ENCODE measurements at places on chromosomes 7 and 10.
A peak's percentile ranks its signal among the peaks of the same experiment; 100 is the strongest.

DNA sequence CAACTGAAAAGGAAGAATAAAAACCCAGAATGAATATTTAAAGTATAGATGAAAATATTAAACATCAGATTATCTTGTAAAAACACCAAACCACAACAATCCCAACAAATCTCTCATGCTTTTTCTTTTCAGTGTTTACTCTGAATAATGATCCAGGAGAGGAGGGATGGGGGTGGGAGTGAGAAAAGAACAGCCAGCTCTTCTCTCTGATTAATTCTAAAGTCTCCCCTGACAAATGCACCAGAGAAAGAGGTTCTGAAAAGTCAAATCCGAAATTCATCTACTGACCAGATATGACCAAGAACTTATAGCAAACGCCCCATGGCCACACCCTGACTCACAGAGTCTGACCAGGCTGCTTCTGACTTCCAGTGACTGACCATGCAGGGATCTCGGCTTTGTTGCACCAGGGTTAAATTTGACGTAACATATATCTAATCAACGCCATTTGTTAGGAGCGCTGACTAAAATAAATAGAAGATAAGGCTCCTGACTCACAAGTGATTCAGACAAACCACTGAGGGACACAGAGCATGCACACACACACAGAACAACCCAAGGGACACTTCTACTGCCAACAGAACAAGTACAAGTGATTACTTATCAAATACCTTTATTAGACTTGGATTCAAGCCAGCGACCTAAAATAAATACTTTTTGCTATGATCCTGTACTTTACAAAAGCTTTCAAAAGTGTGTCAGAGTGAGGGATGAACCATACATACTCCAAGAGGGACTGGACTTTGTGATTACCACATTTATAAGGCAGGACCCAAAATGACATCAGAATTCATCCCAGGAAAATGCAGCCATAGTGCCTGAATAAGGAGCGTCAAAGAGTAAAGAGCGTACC lies 9.3 kb upstream of the SPOCK2 start:
- DNase-seq = no peak

- no peak for DNase-seq
Observed at GRCh38 chr10:36759141-36759805, 366.1 kb upstream of the ANKRD30A start.

- DNase-seq = no peak
Observed at GRCh38 chr10:6254201-6254600, 51.5 kb downstream of the PFKFB3 start.

DNA sequence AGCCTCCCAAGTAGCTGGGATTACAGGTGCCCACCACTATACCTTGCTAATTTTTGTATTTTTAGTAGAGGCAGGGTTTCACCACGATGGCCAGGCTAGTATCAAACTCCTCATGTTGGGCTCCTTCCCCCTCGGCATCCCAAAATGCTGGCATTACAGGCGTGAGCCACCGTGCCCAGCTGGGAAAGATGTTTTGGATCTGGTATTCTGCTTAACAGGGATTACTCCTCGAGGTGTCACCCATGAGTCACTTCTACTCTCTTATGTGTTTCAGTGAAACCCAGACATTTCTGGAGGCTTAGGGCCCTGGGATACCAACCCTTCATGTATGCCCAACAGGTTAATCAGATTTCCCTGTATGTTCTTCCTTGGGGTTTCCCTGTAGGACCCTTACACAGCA lies 11.8 kb upstream of the OPN4 start:
- DNase-seq = no peak

DNA sequence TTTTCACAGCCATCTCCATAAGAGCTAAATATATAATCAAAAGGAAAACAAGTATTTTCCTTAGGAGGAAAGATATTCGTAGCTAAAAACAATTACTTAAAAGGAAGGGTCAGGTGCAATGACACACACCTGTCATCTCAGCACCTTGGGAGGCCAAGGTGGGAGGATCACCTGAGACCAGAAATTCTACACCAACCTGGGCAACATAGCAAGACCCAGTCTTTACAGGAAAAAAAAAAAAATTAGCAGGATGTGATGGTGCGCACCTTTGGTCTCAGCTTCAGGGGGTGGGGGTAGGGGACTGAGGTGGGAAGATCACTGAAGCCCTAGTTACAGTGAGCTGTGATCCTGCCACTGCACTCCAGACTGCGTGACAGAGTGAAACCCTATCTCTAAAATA lies 11.9 kb downstream of the TNPO3 start:
- DNase-seq = no peak

- no peak for DNase-seq
Observed at GRCh38 chr7:87036985-87037384, 22.5 kb downstream of the ELAPOR2 start.

DNA sequence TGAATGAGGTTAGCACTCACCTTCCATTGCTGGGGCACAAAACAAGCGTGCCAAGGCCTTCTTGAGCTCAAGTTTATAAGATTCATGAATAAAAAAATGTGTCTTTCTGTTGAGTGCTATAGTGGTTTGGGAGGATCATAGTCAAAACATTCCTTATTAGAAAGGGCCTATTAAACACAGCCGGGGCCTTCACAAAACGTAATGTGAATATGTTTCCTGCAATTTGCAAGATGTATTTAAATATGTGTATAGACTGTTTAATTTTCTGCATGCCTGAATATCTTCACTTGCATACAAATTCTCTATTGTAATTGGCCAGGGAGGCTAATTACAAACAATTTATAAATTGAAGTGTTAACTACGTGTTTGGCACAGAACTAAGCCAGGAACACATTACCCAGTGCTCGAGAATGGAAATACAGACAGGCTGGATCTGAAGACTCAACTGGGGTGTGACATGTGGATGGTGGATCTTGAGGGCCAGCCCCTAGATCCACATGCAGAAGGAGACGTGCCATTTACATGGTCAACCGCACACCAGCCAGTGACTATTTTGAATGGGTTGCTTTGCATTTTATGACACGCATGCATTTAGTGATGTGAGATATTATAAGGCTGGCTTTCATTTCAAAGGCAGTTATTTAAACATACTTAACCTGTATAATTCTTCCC lies 31.3 kb downstream of the LYZL2 start:
- DNase-seq = peak; percentile 6

- DNase-seq = peak; percentile 66
Observed at GRCh38 chr7:120272701-120273475, at the start of gene KCND2. TSS of gene KCND2 (plus strand) at chr7:120273175.

All from left forelimb (tissue), 1 donor.